ENCODE measurements at places on chromosomes 5 and 9. TPM values are rescaled to one million over a fixed set of nuclear protein-coding genes. Genes with fewer than 3 reads are reported as not detected.

DNA sequence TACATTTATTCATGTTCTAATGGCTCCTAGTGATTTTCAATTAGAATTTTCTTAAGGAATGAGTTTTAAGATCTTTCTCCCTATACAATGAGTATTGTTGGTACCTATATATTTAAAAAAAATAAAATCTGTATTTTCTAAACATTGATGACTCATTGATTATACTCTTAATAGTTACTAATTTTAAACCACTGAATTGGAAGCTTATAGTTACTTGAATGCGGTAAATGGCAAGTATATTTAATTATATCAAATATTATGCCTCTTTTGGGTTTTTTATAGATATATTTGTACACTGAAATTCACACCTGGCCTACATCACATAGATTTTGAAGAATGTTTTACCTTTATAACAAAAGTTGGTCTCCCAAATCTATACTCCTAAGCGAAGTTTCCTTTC lies 38.9 kb upstream of the ALDH1A1 start:
- DNase-seq, result no peak

GRCh38 chr9:117335837-117336433 lies 78.9 kb downstream of the ASTN2 start:
- no peak for DNase-seq

DNA sequence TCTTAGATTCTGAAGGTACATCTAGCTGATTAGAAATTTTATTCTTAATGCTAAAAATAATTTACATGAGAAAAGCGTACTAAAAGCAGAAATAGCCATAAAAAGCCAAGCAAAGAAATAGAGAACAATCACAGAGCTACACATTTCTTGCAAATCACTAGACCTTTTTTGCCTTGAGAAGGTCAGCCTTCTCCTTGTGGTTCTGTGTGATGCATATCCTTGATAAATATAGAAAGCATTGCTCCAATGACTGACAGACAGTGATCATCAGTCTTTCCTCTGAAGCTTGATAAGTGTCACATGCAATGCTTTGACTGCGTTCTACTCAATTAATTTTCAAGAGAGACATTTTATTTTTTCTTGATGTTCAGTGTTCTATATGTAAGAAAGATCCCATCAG lies 226.9 kb downstream of the CEMIP2 start:
- no peak for DNase-seq

GRCh38 chr5:173488144-173488543 lies 128.3 kb downstream of the BOD1 start:
- DNase-seq, result no peak

DNA sequence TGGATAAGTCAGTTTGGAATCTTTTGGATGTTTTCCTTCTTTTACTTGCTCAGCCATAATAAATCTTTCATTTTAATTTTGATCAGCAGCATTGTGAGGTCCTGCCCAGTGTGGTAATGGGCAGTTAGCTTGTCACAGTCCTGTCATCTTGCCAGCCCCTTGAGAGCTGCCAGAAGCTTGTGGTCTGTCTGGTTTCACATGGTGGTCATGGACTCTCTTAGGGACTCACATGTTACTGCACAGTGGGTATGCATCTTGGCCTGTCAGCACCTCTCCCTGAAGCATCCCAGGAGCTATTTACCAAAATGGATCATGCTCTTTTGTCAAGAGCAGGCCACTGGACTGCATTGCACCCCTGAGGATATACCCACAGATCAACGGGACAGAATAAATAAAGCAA lies 60.3 kb downstream of the DAPK1 start:
- no peak for DNase-seq

DNA sequence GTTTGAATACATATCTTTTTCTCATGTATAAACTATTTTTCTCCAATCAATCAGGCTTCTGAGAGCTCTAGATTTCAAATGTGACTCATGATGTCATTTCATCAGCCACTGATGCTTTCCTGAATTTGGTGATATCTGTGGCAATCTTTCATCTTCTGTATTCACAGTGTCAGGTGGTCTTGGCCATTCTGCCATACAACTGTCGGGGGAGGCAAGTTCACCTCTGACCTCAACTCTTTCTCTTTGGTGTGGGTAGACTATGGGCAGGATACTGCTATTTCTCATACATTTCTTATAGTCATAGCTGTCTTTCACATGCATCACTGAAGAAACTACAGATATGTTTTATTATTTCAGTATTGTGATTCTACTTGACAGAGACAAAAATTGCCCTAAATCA lies 414.1 kb upstream of the MEF2C start:
- no peak for DNase-seq

DNA sequence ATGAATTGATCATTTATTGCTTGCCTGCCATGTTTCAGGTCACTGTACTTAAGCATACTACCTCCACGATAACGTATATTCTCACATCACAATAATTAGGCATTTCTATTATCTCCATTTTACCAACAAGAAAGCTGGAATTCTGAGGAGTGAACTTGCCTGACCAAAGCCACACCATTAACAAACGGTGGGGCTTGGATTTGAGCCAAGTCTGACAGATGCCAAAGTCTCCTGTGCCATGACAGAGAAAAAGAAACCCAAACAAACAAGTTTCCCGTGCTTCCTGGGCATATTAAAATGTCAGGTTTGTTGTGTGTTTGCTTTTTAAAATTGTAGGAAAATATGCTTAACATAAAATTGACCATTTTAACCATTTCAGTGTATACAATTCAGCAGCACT lies 40.8 kb upstream of the KCNV2 start:
- no peak for DNase-seq

DNA sequence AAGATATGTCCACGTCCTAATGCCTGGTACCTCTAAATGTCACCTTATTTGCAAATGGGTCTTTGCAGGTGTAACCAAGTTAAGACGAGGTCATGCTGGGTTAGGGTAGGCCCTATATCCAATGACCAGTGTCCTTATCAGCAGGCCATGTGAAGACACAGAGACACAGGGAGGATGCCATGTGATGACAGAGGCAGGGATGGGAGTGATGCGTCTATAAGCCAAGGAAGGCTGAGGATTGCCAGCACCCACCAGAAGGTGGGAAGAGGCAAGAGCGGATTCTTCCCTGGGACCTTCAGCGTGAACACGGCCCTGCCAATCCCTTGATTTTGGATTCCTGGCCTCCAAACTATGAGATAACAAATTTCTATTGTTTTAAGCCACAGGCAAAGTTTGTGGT lies 123.4 kb upstream of the CXCL14 start:
- no peak for DNase-seq

AIF1L gene
- total RNA-seq, result 0.60 TPM

LCN2 gene
- not detected for total RNA-seq

All from lung microvascular endothelial cell (primary cell).